ENCODE measurements at places on chromosomes 4 and X.

GRCh38 chr4:81635739-81636138 is 164.0 kb upstream of the RASGEF1B start:
- no peak for DNase-seq

- no peak for DNase-seq
Observed at GRCh38 chrX:136039968-136040367, 54.7 kb downstream of the SLC9A6 start.

GRCh38 chr4:74473155-74473811 is 28.3 kb downstream of the AREG start:
- no peak for DNase-seq

- DNase-seq, result no peak
Observed at GRCh38 chrX:70338290-70338689, 48.4 kb downstream of the KIF4A start.

- DNase-seq, result no peak
Observed at GRCh38 chr4:121957266-121957665, 5.4 kb upstream of the TRPC3 start.

GRCh38 chr4:148447681-148448080 is 5.5 kb upstream of the NR3C2 start:
- no peak for DNase-seq

DNA sequence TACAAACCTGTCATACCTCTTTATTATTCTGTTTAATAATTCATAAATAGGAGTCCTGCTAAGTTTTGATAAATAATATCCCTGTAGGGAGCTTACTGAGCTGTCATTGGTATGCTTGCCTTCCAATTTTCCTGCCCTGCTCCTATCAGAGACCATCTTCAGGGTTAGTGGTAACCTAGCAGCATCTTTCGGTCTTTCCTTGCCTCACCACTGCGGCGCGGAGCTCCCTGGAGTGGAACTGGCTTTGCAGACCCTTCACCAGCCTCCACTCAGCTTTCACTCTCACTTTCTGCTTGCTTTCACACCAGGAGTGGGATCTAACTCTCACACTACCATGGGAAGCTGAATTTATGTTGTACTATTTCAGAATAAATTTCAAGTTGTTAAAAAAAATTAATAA is 481.7 kb upstream of the ATOH1 start:
- DNase-seq, result no peak

DNA sequence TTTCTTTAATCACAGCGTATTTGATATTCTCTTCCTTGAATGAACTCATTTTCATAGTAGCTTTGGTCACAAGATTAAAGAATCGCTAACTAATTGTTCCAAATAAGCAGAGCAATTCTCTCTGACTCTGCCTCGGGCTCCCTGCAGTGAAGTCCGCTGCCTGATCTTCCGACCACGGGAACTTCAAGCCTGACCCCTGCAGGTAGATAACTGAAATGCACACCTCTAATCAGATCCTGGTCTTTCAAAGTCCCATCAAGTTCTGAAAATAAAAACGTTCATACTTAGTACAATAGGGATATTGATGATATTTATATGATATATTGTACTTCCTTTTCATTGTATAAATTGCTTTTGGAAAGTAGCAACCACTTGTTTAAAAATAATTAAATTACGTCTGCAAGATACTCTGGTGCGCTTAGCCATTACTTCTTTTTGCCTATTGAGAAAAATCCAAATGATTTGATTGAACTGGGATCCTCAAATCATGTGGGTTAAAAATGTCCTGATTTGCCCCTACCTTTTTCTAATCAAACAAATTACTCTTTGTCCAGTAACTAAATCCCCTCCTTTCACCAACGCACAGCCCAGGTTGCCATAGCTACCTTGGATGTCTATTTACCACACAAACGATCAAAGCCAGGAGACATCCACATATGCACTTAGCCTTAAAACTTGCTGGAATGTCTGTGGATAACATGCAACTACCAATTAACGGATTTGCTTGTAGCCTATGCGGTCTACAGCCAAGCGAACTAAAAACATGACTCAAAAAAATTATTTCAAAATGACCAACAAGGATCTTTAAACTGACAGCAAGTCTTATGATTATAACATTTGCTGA is 4.2 kb downstream of the MID1 start:
- no peak for DNase-seq

GRCh38 chr4:11197631-11198341 is 230.9 kb downstream of the HS3ST1 start:
- DNase-seq, result no peak

GRCh38 chr4:145909281-145909715 is 29.3 kb downstream of the ZNF827 start:
- DNase-seq, result no peak

- no peak for DNase-seq
Observed at GRCh38 chrX:12080265-12080664, 58.0 kb upstream of the FRMPD4 start.

DNA sequence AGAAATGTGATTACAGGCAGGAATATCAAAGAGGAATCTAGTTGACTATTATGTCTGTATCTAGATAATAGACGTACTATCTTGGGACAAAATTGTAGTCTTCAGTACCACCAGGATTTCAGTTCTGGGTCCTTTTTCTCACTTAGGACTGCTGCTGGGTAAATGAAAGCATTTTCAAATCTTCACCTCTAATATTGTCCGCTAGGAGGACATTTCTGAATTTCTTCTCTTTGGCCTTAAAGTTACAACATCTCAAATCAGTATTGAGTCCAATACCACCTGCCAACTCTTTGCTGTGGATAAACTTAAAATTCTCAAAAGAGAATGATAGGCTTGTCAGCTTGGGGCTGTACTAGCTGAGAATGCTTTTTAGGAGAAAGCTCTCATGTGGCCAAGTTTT is 6.0 kb downstream of the FGF16 start:
- DNase-seq, result no peak

DNA sequence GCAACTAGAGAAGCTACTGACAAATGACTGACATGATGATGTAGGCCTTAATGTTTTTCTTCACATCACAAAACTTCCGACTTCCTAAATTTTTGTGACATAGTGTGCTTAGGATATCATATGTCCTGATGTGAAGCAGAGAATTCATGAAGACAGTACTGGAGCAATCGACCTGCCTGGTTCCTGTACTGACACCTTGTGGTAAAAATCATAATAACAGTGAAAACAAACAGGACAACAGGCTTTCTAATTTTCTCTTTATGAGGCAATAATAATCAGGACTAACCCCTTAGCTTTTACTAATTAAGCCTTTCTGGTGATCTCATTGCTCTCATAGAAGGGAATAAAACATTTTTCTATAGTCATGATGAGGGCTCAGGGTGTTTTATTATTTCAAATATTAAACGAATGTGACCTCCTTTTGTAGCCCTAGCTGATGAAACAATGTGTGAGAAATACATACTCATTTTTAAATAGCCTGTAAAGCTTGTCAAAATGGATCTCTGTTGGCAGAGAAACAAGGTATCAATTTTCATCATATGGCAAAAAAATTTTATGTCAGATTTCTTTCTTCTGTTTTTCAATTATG is 158.4 kb downstream of the TENT5D start:
- no peak for DNase-seq

GRCh38 chr4:180150818-180151217 is 2092.4 kb upstream of the TENM3 start:
- DNase-seq, result no peak

- DNase-seq, result no peak
Observed at GRCh38 chrX:149870840-149871239, 10.1 kb upstream of the MAGEA8 start.

- no peak for DNase-seq
Observed at GRCh38 chrX:153469811-153470410, 465 bp downstream of the HAUS7 start.

- no peak for DNase-seq
Observed at GRCh38 chrX:124086411-124086810, 124.9 kb downstream of the STAG2 start.

GRCh38 chrX:53678667-53679066 is 7.9 kb downstream of the HUWE1 start:
- DNase-seq, result no peak

DNA sequence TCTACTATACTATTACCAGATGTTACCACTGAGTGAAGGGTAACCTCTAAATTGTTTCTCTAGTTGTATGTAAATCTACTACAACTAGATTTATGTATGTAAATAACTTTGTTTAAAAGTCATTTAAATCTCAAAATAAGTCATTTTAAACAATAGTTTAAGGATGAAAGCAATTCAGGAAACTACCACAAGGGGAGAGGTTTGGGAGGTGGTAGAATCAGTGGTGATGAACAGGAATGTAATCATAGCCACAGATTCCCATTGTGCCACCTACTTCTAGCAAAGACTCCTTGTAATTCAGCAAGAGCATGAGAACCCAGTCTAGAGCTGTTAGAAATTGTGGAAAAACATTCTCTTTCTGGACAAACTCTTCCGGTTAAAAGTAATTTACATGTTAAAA is 234.6 kb downstream of the SLC7A11 start:
- DNase-seq, result no peak

DNA sequence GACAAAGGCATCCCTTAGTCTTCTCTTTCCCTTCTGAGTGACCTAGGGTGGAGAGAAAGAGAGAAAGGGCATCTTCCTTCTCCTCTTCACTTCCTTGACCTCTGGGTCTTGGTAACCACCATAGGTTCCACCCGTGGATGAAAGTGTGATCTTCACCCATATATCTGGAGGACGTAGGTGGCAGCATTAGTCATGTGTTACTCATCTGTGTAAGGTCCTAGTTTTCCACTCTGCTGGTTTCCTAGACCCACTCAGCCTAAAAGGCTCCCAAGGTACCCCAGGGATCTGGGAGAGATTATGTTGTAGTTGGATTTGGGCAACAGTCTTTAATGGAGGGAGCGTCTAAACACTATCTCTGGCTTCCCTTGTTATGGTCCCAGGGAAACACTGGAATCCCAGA is 45.5 kb upstream of the RAB9B start:
- DNase-seq, result no peak

DNA sequence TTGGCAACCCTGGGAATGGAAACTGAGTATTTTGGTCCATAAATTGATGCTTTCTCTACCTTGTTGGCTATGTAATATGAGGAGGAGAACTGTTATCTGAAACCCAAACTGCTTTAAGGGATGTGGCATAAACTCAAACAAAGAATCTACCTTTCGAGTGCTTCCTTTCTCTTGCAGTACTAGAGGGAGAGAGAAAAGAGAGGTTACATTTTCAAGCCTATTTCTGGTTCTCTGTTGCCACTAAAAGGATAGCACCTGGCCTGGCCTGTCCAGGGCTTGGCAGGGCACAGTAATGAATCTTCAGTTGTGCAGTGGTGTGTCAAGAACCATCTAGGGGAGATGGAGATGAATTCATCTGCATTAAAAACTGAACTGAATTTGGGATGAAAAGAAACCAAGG is 308.6 kb downstream of the PTTG2 start:
- no peak for DNase-seq

DNA sequence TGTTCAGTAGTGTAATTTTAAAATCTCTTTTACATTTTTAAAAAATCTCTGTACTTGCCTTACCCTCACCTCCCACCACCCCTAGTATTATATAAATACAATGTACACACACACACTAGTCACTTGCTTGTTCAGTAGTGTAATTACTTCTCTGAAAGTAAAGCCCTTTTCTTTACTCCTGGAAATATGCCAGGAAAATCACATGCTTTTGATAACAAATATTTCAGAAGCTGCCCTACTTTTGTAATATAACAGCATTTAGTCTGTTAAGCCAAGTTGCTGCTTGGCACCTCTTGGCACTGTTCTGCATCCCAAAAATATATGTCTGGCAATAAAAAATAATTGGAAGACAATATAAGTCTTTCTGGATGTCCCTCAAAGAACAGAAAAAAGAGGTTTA is 172.8 kb upstream of the APOOL start:
- no peak for DNase-seq

DNA sequence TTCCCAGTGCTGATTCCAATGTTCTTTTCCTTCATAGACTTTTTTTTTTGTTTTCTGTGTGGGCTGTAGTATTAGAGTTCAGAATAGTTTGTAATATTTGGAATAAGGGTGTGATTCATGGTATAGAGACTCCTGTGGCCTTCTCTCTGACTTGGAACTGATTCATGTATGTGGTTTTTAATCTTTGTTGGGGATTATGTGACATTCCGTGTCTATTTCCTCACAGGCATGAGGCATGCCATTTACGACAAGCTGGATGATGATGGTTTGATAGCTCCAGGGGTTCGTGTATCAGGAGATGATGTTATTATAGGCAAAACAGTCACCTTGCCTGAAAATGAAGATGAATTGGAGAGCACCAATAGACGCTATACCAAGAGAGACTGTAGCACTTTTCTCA is 44.4 kb downstream of the POLR2B start:
- no peak for DNase-seq

GRCh38 chr4:161629694-161630441 is 533.9 kb downstream of the FSTL5 start:
- DNase-seq, result no peak

- no peak for DNase-seq
Observed at GRCh38 chrX:2423282-2423681, 77.5 kb downstream of the DHRSX start.

GRCh38 chr4:4574052-4574451 is 32.2 kb upstream of the STX18 start:
- DNase-seq, result no peak

DNA sequence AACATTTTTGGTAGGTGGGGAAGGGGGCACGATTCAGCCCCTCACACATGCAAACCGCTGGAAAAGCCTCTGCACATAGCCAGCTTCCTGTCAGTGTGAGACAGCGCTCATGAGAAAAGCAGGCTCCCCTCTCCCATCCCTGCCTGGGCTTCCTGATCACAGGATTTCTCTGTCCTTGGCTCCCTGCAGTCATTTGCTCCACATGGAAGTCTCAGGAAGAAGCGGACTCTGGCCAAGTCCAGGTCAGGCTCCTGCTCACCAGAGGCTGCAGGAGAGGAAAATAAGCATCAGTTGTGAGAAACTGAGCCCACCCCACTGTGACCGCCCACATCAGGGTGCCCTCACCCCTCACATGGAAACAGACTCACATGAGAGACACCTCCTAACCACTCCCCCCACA is 664.3 kb upstream of the TENM3 start:
- DNase-seq, result no peak

DNA sequence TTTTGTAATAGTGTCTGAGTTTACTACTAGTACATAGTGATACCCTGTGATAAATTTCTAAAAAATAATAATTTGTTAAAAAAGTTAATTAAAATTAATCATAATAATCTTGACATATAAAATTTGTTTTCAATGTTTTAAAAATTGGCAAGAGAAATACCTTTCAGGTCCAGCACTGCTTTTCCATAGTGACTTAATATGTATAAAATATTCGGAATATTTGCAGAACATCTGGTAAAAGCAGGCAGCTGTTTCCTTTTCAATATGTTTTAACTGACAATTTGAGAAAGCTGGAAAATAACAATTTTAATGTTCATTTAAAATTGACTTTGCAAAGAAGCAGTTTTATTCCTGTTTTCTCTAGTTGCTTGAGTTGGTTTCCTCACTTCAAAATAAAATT is 17.6 kb upstream of the GK2 start:
- no peak for DNase-seq

GRCh38 chr4:174222266-174222872 is 61.1 kb downstream of the FBXO8 start:
- no peak for DNase-seq

DNA sequence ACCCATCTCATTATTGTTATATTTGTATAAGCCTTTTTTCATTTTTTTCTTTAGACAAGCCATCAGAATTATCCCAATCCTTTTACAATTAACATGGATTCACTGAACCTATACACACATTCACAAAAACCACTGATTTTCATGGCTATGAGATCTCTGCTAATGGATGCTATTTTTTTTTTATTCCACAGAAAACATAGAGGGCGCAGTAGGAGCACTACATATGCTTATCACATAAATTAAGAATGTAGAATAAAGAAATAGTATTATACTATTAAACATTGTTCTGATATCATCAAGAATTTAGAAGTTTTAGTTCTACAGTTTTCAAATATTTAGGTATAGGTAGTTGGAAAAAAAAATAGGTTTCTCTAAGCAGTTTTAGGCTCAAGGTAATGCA is 1477.4 kb downstream of the ARAP2 start:
- DNase-seq, result no peak

Measured in activated CD4-positive, alpha-beta T cell treated with anti-CD3 and anti-CD28 coated beads, Interleukin-2, amount 50 U/mL, for 24 hours (primary cell).